Activated CD4-positive, alpha-beta T cell treated with anti-CD3 and anti-CD28 coated beads, Interleukin-2, amount 10 ng/mL, durations not matched to agents 24 days and 14 days (primary cell): ENCODE measurements at places on chromosomes 5 and 9.

GRCh38 chr9:98673681-98674080 lies 35.1 kb downstream of the GABBR2 start:
- no peak for DNase-seq

DNA sequence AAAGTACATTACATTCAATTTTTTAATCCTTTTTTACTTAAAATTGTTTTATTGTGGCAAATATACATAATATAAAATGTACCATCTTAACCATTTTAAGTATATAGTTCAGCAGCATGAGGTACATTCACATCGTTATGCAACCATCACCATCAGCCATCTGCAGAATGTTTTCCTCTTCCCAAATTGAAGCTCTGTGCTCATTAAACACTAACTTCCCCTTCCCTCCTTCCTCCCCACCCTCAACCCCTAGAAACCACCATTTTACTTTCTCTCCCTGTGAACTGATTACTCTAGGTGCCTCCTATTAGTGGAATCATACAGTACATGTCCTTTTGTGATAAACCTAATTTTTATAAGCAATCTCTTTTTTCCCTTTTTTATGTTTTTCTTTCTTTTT lies 15.6 kb downstream of the TEX53 start:
- no peak for DNase-seq

- DNase-seq = no peak
Measured at GRCh38 chr5:133814152-133814551, 154.3 kb downstream of the C5orf15 start.

- DNase-seq = no peak
Measured at GRCh38 chr9:87793292-87793691, 67.4 kb downstream of the CTSL start.

- no peak for DNase-seq
Measured at GRCh38 chr5:176790941-176791340, 19.4 kb upstream of the UNC5A start.

DNA sequence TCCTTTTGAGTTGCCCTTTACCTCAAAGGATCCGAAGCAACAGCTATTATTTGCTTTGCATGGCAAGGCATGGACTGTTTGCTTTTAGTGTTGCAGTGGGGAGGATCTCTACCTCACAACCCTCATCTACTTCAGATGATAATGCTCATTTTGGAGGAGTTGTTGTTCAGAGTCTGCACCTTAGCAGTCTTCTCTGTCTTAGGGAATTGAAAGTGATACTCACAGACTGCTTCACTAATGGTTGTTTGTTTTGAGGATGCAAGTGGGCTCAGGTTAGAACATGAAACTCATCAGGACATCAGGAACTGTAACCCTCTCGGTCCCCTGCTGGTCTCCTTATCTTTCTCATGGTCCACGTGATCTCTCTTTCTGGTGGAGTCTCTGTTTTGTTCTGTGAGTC lies 172.9 kb upstream of the ANKH start:
- peak; percentile 36 for DNase-seq

DNA sequence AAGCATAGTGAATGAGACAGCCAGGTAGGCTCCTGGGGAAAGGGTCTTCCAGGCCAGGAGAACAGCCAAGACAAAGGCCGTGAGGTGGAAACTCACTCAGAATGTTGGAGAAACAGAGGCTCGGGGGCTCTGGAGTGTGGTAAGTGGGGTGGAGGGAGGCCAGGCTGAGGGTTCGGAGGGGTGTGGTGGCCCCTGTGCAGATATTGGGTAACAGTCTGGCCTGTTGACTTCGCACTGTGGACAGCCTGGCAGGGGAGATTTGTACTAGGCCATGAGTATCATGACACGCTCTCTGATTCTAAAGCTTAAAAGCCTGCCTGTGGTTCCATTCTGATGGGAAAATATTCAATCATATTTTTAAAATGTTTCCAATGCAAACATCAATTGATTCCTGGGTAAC lies 239.3 kb downstream of the GADD45G start:
- DNase-seq = no peak

DNA sequence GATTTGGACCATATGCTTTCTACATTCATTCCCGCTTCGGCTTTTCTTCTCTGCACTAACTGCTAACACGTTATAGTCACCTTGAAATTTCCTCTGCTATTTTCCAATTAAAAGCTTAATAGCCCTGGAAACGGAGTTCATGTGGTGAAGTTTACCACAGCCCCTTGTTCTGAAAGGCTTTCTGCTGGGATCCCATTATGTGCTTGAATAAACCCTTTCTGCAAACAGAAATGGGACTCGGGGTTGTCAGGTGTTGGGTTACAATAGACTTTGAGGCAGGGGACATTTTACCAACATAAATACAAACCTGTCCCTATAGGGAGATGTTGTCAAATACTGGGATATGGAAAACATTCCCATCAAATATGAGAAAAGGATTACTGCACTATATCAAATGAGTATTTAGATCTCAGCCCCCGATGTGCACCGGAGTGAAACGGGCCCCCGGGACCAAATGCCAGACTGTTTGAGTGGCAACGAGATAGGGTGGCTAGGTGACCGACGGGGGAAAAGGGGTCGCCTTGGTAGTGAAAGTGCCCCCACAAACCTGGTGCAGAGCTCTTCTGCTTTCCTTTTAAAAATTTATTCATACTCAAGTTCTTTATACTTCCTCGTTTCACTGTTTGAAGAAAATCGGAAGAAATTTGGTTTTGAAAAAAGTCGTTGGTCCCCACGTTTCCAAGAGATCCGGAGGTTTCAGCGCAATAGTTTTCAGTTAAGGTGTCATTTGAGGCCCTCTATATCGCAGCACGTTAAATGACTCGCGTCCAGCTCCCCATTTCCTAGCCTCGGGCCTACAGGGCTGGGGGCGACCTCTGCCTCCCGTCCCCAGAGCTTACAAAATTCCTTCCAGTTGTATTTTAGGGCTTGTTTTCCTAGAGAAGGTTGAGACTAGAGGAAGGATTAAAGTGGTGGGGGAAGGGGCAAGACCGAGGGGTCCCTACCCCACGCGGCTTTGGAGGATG lies 2.1 kb upstream of the DMRT3 start:
- DNase-seq = no peak

DNA sequence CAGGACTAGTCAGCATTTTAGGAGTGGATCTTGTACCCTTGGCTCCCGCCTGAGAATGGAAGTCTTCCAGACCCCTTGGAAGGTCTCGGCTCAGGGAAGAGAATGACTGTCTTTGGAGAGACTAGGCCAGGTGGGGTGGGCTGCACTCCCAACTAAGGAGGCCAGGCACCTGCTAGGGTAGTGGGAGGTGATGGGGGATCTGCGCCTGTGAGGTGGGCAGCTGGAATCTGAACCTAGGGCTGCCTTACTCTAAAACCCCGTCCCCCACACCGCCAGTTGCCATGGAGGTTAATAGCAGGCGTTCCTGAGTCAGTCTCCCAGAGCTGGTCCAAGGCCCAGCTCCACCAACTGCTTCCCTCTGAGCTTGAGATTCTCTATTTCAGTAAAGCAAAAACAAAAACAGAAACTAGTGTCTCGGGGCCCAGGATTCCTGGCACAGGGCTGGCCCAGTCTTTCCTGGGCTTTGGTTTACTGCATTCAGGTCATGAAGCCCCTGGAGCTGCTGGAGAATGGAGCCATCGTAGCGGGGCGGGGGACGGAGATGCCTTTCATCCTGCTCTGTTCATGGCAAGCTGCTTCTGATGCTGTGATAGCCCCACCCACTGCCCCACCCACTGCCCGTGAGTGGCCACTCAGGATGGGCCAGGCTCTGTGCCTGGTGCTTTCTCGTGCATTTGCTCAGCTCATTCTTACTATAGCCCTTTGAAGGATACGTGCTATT lies 57.5 kb downstream of the DAB2IP start:
- DNase-seq = no peak

DNA sequence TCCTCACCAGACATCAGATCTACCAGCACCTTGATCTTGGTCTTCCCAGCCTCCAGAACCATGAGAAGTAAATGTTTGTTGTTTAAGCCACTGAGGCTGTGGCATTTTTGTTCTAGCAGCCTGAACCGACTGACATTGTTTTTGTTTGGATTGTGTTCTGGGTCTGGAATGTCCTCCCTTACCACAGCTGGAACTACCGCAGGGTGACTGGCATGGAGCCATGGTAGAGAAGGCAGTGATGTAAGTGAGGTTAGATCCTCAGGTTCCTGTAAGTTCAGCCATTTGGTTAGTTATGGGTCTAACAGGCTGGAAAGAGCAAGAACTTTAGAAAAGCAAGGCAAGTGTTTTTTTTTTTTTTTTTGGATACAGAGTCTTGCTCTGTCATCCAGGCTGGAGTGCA lies 209.3 kb downstream of the DAB2IP start:
- DNase-seq = no peak

- no peak for DNase-seq
Measured at GRCh38 chr5:176817841-176818377, 7.5 kb downstream of the UNC5A start.

DNA sequence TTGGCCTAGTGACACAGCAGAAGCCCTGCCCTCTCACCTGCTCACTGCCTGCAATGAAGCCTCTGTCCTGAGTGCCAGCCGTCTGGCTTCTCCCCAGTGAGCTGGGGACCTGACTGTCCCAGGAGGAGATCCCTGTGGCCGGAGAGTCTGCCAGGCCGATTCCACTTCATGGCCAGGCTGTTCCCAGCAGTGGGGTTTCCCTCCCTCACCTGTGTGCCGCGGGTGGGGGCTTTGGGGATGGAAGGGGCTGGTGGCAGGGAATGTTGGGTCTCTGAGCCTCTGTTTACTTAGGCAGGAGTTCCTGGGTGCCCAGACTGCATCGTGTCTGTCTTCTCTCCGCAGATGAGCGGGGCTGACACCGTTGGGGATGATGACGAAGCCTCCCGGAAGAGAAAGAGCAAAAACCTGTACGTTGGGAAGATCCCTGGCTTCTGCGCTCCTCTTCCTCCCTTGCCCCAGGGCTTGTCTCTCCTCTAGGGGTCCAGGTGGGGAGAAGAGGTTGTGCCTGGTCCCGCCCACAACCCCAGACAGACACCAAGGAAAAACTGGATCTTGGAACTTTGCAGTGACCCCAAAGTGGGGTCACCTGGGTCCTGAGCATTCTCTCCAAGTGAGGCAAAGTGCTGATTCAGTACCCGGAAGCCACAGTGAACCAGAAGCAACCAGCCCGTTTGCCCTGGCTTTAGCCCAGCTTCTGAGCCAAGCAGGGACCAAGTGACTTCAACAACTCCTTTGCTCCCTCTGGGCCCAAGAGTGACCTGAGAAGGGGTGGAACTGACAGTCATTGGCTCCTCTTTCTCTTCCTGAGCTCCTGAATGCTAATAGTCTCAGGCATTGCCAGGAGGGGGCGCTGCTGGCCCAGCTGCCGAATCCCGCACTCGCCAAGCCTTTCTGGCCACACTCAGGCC lies 127.7 kb downstream of the RGS3 start:
- DNase-seq = peak; percentile 89

GRCh38 chr9:79242489-79242888 lies 329.3 kb upstream of the TLE4 start:
- no peak for DNase-seq

- DNase-seq = no peak
Measured at GRCh38 chr5:121430538-121430937, 421.1 kb upstream of the FTMT start.

GRCh38 chr5:149911031-149911430 lies 33.6 kb downstream of the PDE6A start:
- no peak for DNase-seq

DNA sequence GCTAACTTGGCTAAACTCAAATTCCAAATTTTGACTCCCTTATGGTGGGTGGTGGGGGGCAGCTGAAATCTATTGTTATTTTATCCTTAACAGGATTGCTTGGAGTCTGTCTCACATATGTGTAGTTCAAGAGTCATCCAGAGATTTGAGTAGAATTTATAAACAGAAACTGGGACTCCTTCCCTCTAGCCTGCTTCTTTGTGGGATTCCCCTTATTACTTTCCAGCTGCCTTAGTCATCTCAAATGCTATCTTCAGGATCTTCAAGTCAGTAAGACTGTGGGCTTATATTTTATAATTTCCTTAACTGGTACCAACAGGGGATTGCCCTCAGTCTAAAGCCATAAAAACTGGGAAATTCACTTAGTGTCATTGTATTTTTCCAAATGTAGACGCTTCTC lies 55.5 kb downstream of the NNT start:
- no peak for DNase-seq

DNA sequence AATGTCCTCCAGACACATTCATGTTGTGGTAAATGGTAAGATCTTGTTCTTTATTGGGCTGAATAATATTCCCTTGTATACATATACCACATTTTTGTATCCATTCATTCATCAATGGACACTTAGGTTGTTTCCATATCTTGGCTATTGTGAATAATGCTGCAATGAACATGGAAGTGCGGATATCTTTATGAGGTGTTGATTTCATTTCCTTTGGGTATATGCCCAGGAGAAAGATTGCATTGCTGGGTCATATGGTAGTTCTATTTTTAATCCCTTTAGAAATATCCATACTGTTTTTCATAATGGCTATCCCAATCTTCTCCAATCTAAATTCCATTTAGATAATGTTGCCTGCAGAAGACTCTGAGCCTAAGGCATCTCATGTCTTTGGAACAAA lies 78.0 kb upstream of the TNC start:
- no peak for DNase-seq

DNA sequence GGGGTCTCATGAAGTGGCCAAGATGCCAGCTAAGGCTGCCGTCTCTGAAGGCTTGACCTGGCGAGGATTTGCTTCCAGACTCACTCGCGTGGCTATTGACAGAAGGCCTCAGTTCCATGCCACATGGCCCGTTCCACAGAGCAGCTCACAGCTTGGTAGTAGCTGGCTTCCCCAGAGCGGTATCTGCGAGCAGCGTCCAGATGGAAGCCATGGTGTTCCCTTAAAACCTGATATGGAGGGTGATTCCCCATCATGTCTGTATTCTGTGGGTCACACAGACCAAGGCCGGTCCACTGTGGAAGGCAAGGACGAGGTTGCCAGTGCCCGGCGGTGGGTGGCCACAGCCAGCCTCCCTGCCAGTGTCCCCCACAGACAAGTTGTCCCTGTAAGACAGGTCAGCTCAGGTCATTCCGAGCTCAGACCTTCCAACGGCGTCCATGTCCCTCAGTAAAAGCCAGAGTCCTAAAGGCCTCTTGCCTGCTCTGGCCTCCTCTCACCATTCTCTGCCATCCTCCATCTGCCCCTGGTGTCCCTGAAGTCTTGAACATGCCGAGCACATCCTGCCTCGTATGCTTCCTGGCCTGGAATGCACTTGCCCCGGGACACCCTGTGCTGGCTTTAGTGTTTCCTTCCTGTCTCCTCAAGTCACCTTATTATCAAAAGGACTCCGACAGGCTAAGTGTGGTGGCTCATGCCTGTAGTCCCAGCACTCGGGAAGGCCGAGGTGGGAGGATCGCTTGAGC lies 61.3 kb upstream of the LRRTM2 start:
- DNase-seq = no peak
